ENCODE measurements at places on chromosomes 7 and 10.

- no peak for DNase-seq
Measured at GRCh38 chr7:108634535-108634934, 64.9 kb downstream of the DNAJB9 start.

DNA sequence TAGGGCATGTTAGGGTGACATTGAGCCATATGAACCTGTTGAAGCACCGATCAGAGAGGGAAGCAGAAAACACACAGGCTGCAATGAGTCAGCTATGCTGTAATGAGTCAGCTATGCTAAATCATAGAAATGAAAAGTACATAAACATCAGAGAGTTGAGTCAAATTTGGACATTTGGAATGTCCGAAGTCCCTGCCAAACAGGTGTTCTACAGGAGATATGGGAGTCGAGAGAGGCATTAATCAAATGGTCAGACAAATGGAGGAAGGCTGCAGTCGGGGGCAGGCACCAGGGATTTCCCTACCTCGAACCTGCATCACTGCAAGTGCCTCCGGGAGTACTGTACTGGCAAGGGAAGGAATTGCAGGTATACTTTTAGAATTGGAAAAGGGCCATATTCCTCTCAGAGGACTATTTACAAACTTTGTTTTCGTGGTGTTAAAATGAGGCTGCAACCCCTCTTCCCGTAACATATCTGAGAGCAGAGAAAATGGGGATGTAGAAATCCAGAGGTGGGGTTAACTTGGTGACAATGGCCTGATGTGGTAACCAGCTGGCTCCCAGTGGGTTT is 8.8 kb upstream of the ZC3HAV1 start:
- no peak for DNase-seq

- DNase-seq, result no peak
Measured at GRCh38 chr7:47338026-47338425, 243.9 kb downstream of the TNS3 start.

DNA sequence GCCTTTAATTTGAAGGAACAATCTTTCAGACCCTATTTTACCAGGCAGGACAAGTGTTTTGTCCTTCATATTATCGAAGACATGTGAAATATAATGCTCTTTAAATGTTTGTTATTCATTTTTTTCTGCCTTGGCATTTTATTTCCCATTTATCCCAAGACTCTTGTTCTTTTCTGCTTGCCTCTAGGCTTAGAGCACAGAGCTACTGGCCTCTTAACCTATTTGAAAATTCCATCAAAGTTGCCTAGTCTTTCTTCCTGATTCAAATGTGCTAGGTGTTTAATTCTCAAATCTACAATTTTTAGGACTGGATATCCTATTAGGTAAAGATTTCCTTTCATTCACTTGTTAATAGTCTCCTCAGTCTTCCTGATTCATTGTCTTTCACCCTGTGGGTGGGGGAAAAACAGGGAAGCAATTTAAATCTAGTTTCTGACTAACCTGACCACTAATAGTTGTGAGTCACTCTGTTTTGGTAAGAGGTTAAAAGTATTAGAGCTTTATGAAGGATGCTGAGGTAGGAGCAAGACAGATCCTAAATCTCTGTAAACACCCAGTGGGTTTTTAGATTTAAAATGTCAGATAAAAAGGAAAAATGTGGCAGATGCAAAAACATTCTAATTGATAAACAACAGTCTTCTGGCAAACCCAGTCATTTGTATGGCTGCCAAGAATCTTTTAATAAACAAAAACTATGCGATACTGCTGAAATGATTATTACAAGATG is 1.5 kb downstream of the LIPK start:
- DNase-seq, result no peak

- DNase-seq, result no peak
Measured at GRCh38 chr10:58209669-58210068, 58.0 kb downstream of the IPMK start.

- DNase-seq, result peak; percentile 20
Measured at GRCh38 chr7:130151591-130152492, 53.4 kb downstream of the TMEM209 start.

DNA sequence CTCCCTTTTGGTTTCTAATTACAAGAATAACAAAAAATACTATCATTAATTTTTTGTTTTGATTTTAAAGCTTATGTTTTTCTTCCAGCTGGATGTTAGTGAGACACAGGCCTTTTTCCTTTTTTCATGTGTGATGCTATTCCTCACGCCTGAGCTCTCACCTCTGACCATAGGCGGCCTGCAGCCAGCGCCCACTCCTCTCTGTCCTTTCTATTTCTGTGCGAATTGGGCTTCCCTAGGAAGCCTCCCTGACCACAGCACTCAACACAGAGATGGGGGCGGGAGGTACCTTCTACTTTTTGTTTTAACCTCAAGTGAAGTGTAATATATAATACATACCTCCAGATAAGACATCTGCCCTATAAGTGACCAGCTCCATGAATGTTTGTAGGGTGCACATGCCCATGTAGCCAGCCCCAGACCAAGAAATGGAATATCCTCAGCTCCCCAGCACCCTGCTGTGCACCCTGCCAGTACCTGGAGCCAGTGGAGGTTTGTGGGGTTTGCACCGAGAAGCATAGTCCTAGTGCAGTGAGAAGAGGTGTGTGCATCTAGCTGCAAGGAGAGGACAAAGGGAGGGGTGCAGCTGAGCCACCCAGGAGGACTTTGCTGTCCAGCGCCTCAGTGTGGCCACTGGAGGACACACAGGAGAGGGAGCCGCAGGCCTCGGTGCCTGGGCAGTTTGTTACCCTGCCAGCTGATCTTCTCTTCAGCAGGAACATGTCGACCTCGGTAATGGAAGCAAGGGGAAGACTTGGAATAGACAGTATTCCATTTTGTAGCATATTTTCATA is 38.5 kb downstream of the BNIP3 start:
- no peak for DNase-seq

DNA sequence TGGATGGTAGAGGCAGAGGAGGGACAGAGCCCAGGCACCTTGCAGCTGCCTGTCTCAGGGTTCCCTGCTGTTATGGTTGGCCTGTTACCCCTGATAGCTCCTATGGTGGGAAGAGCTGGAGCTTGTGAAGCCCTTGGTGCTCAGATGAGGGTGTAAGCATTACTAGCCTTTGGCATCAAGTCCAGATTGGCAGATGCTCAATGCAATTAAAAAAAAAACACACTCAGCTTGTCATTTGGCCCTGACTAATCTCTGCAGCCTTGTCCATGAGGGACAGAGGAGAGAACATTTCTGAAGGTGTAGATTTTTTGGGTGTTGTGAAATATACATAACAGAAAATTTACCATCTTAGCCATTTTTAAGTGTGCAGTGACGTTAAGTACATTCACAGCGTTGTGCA is 86.3 kb downstream of the PLPP4 start:
- no peak for DNase-seq

DNA sequence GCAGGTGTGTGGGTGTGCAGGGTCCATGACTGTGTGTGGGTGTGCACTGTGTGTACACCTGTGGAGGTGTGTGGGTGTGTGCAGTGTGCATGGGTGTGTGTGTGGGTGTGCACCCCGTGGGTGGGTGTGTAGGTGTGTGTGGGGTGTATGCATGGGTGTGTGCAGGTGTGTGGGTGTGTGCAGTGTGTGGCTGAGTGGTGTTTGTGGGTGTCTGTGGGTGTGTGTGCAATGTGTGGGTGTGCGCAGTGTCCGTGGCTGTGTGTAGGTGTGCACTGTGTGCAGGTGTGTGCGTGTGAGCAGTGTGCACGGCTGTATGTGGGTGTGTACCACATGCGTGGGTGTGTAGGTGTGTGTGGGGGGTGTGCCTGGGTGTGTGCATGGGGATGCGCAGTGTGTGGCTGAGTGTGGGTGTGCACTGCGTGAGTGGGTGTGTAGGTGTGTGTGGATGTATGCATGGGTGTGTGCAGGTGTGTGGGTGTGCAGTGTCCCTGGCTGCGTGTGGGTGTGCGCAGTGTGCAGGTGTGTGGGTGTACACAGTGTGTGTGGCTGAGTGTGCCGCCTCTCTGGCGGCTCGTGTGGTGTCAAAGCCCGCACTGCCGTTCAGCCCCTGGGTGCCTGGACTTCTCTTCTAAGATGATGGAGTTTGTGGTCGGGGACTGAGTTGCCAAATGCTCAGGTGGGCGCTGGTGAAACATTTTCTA is 208.3 kb downstream of the DNAJB6 start:
- no peak for DNase-seq

DNA sequence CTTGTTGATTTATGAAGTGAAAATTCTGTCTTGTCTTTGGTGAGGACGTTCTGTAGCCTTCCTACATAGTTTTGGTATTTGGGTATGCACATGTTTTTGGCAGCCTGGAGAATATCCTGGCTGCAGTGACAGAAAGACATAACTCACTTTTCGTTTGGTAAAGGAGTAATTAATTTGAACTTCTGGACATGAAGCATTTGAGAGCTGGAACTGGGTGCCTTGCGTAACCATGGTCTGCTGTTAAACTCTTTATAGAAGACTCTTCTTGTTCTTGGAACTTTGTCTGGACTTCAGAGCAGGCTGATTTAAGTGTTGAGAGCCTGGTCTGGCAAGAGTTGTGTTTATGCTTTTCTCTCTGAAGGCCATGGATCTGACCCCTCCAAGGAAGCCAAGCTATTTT is 231.3 kb downstream of the LRMDA start:
- DNase-seq, result no peak

- DNase-seq, result no peak
Measured at GRCh38 chr7:16494955-16495719, 29.6 kb upstream of the SOSTDC1 start.

DNA sequence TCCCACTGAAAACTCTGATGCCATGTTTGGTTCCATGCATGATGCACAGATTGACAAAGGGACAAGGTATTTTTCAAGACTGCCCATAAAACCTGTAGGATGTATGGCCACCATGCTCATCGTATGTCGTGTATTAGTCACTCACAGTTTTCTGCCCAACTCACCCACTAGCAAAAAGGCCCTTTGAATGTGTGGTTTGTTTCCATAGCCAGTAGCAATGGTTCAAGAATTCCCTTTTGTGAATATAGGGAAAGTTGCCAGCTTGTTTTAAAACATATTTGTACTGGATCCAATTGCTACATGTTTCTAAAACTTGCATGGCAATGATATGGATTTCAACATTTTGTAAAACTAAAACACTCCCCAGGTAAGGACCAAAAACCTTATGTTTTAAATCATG is 280.9 kb upstream of the YAE1 start:
- DNase-seq, result no peak

DNA sequence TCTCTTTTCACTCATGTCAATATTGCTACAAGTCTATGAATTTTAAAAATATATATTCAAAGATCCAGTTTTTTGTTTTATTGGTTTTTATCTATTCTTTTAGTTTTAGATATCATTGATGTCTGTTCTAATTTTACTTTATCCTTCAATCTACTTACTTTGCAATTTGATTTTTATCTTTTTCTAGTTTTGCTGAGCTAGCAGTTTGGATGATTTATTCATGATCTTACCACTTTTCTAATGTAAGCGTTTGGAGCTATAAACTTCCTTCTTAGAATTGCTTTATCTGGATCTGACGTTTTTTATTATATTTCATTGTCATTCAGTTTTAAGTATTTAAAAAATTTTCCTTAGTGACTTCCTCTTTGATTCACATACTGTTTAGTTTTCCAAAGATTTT is 664.5 kb upstream of the VSTM2A start:
- DNase-seq, result no peak

DNA sequence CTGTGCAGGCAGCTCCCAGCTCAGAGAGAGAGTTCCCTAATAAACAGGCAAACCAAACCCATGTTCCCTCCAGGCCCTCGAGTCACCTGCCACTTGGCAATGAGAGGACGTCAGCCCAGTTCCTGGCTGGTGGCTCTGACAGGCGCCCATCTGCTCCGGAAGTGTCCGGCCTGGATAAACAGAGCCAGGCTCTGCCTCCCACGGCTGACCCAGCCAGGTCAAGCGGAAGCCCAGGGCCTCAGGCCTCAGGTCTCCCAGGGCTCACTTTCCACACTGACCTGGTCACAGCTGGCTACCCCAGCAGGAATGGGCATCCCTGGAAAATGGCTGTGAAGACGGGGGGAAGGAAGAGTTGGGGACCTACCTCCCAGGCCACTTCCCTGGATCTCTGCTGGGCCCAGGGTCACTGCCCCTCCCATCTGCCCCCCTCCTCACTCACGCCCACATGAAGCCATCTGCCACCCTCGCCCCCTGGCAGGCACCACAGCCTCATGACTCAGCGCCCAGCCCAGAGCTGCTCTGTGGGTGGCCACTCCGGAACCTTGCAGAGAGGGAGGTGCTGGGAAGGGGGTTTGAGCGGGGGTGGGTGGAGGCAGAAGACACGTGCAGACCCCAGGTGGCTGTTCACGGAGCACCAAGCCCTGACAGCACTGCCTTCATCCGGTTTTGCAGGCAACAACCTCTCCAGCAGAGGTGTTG is 37.4 kb upstream of the DUSP5 start:
- peak; percentile 35 for DNase-seq

DNA sequence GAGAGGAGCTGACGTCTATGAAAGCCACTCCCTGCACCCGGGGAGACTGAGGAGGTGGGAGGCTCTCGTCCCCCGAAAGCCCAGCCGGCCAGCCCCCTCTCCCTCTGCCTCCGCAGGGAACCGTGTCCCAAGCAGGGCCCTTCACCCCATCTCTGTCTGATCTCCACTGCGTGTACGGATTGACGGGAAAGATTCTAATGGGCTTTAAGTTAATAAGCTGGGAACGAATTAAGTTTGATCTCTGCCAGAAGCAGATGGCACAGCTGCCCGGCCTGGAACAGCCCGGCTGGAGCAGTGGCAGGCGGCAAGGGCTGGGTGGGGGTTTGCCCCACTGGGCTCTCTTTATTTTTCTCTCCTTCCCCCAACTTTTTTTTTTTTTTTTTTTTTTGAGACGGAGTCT is 6.1 kb upstream of the SLC29A4 start:
- DNase-seq, result no peak

- DNase-seq, result no peak
Measured at GRCh38 chr10:94412449-94412848, 10.1 kb downstream of the TBC1D12 start.

DNA sequence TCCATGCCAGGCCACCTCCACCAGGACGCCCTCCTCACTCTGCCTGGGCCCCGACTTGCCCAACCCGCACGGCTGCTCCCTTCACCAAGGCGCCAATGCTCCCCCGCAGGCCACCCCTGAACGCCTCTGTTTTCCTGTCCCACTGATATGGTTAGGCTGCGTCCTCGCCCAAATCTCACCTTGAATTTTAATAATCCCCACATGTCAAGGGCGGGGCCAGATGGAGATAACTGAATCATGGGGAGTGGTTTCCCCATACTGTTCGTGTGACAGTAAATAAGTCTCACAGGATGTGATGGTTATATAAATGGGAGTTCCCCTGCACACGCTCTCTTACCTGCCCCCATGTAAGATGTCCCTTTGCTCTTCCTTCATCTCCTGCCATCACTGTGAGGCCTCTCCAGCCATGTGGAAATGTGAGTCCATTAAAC is 29.8 kb downstream of the RSU1 start:
- peak; percentile 72 for DNase-seq

GRCh38 chr7:126778101-126778500 is 474.6 kb downstream of the GRM8 start:
- DNase-seq, result no peak

DNA sequence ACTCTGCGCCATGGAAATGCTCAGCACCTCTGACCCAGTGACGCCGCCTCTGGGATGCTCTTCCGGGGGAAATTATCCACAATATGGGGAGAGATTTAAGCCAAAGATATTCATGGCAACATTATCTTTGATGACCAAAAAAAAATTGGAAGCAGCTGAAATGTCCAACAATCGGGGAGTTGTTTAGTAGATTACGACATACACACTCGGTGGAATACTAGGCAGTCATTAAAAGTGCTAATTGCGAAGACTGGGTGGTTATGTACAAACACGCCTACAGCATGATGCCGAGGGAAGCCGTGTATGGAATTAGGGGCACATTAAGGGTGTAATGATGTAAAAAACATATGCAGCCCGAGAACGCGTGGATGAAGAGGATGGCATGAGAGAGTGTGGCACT is 75.2 kb downstream of the UNCX start:
- no peak for DNase-seq
